H9 (cell line): ENCODE measurements at places on chromosomes 1 and 21. TPM values are rescaled to one million over a fixed set of nuclear protein-coding genes. Genes with fewer than 3 reads are reported as not detected.

Gene LRRC42
- 36.3 and 38.2 TPM in 2 replicates for total RNA-seq

Gene MTMR11
- 3.9 and 4.0 TPM in 2 replicates for total RNA-seq

Gene VSIG8
- total RNA-seq = not detected in 2 replicates

Gene TNNI3K
- total RNA-seq = not detected in 2 replicates

Gene LENEP
- 1.4 and 2.8 TPM in 2 replicates for total RNA-seq
